ENCODE measurements at places on chromosomes 16 and 17.

DNA sequence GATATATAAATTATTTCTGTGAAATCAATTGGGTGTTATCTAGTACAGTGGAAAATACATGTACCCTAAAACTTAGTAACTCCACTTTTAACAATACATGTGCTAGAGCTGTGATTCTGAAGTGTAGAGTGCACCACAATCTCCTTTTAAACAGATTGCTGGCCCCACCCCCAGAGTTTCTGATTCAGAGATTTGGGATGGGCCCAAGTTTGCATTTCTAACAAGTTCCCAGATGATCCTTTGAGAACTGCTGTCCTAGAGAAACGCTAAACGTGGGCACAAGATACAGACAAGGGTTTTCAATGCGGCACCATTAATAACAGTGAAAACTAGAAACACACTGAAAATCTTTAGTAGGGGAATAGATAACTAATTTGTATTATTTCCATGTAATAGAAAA lies 49.2 kb downstream of the NXPH3 start:
- no peaks in the 10 kb centered on the region for H3K27me3 ChIP-seq
- no peak for DNase-seq
- peaks cover 8% of the 10 kb centered on the region for H3K4me1 ChIP-seq
- peaks cover 5% of the 10 kb centered on the region for H3K36me3 ChIP-seq

- DNase-seq: no peak
- H3K36me3 ChIP-seq: no peaks in the 10 kb centered on the region
- H3K27ac ChIP-seq: peak overlapping the region; percentile 96
- peak overlapping the region; percentile 50 for H3K4me3 ChIP-seq
- peaks cover 38% of the 10 kb centered on the region for H3K4me1 ChIP-seq
Measured at GRCh38 chr16:11800382-11800718, 3.3 kb upstream of the ZC3H7A start.

DNA sequence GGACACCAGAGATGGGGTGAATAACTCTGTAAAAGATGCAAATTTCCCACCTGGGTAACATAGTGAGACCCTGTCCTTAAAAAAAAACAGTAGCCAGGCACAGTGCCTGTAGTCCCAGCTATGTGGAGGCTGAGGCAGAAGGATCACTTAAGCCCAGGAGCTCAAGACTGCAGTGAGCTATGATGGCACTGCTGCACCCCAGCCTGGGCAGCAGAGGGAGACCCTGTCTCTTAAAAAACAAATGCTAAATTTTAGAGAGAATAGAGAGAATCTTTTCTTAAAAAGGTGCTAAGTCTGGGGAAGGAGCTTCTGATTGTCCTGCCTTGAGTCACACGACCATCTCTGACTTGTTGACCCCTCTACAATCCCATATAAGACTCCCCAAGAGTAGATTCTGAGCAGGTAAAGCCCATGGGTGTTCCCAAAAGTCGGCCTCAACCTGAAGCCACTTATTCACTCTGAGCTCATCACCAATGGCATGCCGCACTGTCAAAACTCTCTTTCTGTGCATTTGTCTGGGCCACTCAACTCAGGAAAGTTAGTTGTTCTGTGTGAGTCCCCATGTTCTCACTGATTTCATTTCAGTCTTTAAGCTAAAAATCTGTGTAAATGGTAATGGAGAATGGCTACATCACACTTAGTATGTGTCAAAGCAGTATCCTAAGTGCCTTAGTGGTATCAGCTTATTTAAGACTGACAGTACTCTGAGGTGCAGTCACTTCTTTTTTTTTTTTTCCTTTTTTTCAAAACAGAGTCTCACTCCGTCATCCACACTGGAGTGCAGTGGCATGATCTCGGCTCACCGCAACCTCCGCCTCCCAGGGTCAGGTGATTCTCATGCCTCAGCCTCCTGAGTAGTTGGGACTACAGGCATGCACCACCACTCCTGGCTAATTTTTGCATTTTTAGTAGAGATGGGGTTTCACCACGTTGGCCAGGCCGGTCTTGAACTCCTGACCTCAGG lies 41.6 kb downstream of the PRKCB start:
- no peaks in the 10 kb centered on the region for H3K36me3 ChIP-seq
- H3K4me3 ChIP-seq: no peak overlapping the region
- H3K27ac ChIP-seq: no peak overlapping the region
- peaks cover 8% of the 10 kb centered on the region for H3K27me3 ChIP-seq
- no peaks in the 10 kb centered on the region for H3K4me1 ChIP-seq

DNA sequence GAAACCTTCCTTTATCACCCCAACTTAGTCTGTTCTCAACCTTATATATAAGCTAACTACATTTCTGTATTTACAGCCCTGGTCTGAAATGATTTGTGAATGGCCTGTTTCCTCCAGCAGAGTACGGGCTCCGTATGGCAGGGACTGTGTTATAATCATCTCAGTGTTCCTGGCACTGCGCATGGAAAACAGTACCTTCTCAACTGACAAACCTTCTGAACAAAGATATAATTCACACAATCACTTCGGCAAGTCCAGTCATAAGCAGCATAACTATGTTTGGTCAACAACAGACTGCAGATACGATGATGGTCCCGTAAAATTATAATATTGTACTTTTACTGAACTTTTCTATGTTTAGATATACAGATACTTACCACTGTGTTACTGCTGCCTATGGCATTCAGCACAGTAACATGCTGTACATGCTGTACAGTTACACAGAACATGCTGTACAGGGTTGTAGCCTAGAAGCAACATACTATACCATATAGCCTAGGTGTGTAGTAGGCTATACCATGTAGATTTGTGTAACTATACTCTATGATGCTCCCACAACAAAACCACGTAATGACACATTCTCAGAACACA lies 30.0 kb downstream of the ANKFY1 start:
- peaks cover 6% of the 10 kb centered on the region for H3K4me1 ChIP-seq
- H3K36me3 ChIP-seq: peaks cover 16% of the 10 kb centered on the region
- no peak for DNase-seq
- H3K4me3 ChIP-seq: no peak overlapping the region

DNA sequence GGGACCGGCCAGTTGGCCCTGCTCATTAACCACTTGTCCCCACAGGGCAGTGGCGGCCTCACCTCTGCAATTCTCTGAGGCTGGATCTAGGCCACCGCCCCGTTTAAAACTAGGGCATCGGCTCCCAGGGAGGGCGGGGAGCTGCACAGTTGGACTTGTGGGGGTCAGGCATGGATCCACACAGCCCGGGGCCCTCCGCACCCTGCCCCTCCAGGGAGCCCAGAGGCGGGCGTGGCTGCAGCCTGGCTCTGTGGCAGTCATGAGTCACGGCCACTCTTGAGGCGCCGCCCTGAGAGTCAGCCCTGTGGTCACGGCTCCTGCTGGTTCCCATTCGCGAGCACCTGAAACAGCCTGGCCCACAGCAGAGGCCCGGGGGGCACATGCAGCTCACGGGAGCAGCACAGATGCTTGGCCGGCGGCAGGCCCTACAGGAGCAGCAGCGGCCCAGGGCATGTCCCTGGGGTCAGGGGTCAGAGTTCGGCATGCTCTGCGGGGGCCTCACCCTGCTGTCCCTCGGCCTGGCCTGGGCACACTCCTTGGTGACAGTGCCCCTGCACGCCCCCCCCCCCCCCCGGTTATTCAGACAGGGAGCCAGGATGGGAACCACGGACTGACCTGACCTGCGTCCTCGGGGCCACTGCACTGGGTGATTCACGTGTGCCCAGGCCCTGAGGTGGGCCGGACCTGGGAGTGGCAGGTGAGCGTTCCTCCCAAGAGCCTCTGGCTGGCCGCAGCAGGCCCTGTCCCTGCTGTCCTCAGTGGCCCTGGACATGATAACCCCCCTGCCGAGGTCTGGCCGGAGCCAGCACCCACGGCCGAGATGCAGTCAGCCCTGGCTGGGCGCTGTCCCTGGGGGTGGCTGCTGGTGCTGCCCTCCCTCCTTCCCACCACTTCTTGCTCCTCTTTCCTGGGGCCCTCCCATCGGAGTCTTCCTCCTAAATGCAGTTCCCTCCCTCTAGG lies 8.2 kb downstream of the CAPN15 start:
- H3K27me3 ChIP-seq: no peaks in the 10 kb centered on the region
- H3K36me3 ChIP-seq: no peaks in the 10 kb centered on the region
- no peak for DNase-seq
- H3K4me1 ChIP-seq: no peaks in the 10 kb centered on the region

Data from type B pancreatic cell (in vitro differentiated cells).